NCI-H2171 treated with DMSO at 0.1 percent for 48 hours (cell line): ENCODE measurements at places on chromosomes 3 and 15.
A peak's percentile ranks its signal among the peaks of the same experiment; 100 is the strongest.

DNA sequence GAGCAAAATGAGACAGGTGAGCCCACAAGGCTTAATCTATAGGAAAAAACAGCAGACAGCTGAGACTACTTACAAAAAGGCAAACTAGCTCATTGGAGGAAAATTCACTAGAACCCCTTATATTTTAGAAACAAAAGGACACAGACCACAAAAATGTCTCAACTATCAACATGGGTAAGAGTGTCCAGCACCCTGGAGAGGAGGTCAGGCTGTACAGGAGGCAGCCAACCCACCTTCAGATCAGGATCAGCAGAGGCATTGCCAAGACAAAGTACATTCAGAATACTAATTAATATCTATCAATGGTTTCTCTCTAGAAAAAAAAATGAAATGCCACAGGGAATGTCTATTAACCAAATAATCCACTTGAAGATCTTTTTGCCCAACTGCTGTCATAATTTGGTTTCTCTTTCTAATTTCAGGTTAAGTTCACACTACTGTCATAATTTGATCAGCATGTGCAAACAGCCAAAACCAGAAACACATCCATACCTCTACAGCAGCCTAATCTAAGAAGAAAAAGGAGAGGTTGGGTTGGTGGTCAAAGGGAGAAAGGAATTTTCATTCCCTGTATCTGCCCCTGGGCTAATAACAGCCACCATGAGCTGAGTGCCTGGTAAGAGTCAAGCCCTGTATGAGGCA, 26.0 kb upstream of the THBS1 start:
- DNase-seq, result no peak

- no peak for DNase-seq
These were observed 22.7 kb downstream of the TRA2B start for GRCh38 chr3:185914911-185915629.

- no peak for DNase-seq
These were observed 2.9 kb downstream of the DIPK2A start for GRCh38 chr3:143974271-143975238.

DNA sequence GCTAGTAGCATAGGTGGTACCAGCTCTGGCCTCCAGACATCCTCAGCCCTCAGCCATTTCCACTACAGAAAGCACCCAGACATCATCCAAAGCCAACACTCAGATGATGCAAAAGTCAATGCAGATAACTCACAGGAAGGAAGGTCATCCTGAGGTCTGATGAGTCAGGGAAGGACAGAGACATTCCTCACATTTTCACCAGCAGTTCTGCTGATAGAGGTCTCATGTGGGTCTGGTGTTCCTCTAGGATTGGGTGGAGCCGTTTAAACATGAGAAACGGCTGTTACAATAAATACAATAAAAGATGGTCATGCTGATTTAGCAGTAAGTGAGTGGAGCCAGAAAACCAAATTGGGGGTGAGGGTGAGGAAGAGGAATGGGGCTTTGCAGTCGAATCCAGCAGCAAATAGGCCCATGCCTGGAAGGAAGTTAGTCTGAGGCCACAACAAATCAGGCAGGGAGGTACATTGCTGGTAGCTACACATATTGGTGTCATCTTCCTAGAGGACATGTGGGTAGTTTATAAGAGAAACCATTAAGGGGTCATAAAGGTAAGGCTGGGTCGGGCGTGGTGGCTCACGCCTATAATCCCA, 33.3 kb upstream of the FLNB start:
- DNase-seq, result no peak

DNA sequence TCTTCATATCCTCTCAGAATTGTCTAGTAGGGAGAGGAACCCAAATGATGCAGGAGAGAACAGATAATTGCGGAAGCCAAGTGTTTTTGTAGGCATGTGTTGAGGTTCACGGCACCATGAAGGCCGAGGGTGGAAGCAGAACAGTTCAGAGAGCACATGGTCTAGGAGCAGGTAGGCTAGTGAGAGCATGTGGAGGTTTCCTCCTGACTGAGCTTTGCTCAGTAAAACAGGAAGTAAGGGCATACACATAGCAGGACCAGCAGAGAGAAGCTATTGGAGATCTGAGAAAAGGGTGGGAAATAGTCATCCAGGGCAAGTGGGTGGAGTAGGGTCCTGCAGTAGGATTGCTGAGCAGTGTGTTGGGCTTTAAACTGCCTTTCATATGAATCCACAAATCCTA, 491.1 kb downstream of the FHIT start:
- DNase-seq, result no peak

GRCh38 chr3:186997473-186997939, 67.2 kb downstream of the ST6GAL1 start:
- no peak for DNase-seq

GRCh38 chr15:69303337-69304181, 4.8 kb downstream of the PAQR5 start:
- no peak for DNase-seq

- DNase-seq, result no peak
These were observed 26.5 kb downstream of the TM4SF18 start for GRCh38 chr3:149306751-149307434.

DNA sequence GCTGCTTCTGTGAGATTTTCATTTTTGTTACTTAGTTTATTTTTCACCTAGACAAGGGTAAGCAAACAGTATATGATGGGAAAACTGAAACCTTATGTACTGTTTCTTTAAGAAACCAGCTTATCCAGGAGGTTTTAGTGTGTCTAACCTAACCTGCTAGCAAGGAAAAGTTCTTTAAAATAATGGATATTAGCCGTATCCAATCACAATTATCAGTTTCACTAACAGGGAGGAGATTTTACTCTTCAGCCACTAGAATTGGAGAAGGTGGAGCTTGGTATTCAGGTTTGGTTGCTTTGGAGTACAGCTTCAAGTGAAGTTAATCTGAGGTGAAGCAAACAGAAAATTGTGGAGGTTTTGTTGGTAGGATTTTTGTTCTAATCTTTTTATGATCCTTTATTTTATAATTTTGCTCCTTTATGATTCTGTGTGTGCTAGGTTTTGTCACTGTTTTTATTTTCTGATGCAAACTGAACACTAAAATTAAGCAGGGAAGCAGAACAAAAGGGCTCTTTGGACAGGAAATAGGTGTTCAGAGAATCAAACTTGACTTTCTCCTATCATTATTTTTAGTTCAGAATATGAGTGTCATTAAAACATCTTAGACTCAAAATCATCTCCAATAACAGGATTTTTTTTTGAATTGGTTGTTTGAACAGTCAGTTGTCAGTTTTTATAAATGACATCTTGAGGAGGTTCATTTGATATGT, 13.0 kb downstream of the ZFAND6 start:
- peak; percentile 89 for DNase-seq

DNA sequence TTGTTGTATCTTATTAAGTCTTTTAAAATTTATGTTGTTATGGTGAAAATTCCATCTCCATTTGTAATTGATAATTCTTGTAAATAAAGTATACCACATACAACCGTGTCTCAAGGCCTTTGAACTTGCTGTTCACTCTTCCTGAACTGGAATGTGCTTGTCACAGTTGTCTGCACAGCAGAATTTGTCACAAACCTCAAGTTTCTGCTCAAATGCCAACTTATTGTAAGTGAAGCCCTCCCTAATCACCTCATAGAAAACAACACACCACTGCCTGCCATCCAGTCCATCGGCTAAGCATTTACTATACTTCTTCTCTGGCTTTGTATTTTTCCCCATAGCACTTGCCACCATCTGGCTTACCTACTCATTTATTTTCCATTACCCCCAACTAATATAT, 192.3 kb downstream of the THRB start:
- DNase-seq, result no peak

- DNase-seq, result no peak
These were observed 12.3 kb downstream of the ARL13B start for GRCh38 chr3:93992207-93992606.

GRCh38 chr3:127680798-127681221, 8.1 kb downstream of the ABTB1 start:
- DNase-seq, result no peak
